BE2C (cell line): ENCODE measurements at places on chromosomes 3 and 15.

GRCh38 chr3:189143771-189144170 is 28.0 kb upstream of the TPRG1 start:
- DNase-seq = no peak

- no peak for DNase-seq
Measured at GRCh38 chr3:59817511-59817910, 767.7 kb upstream of the CFAP20DC start.

GRCh38 chr3:108442281-108442680 is 68.1 kb downstream of the MYH15 start:
- DNase-seq = no peak

DNA sequence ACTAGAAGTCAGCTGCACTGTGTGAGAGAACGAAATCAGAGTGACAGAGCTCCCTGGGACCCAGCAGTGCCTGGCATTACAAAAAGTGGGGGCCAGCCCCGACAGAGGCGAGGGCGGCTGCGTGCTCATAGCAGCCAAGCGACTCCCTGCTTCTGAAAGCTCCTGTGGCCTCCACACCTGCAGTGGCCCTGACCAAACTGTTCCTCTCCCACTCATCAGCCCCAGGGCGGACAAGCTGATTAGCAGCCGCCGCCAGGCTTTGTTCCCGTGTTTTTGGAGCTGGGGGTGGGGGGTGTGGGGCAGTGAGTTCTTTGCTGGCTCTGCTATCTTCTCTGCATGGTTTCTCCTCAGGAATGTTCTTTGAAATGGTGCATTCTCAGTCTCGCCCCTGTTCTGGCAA is 58.1 kb downstream of the DGKG start:
- peak; percentile 17 for DNase-seq

DNA sequence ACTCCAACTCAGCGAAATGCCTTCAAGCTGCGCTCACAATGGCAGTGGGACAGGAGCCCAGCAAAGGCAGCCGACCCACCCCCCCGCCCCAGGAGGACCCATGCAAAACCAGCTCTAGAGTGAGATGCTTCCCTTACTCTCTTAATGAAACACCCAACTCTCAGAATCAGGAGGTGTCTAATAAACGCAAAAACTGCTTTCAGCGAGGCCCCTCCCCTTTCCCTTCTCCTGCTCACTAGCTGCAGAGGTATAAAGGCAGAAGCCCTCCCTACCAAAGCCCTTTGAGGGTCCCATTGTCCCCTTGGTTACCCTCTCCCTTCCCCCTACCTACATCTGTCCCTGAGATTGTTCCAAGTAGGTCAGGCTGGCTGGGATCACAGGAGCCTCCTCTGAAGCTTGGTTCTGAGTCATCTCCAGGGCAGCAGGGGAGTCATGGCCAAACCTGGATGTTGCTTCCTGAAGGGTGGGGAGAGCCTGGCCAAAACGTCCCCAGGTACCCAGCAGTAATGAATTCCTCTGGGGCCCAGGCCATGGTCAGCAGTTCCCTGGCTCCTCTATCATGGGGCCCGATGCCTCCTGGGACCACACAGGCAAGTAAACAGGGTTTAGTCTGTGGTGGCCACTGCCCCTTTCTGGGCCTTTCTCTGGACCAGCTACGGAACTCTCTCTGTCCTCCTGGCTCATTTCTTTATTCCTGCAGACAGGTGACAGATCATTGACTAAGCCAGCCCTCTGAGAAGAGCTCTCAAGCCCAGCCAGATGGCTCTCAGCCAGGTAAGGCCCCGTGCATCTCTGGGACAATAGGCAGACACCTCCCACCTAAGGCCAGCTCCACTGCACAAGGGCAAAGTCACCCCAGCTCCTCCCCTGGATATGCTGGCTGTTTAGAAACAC is 8.6 kb downstream of the KLHL25 start:
- DNase-seq = no peak

GRCh38 chr3:24185738-24186384 is 240.8 kb downstream of the NR1D2 start:
- peak; percentile 27 for DNase-seq

GRCh38 chr15:93188236-93188635 is 99.2 kb upstream of the RGMA start:
- DNase-seq = no peak

DNA sequence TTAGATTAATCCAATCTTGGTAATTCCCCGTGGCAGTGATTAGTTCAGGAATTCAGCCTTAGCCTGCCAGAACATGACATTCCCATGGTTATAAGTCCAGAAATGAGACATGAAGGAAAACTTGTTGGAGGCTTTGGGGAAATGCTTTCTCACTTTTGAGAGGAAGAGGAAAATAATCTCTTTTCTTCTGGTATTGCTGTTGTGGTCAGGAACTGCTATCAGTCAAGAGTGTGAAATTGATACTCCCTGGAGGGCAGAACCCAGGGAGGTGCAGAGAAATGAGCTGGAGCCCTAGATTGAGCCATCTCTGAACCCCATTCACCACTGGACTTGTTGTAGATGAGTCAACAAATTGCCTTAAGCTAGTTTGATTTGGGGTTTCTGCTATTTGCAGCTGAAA is 38.6 kb upstream of the APH1B start:
- DNase-seq = no peak

DNA sequence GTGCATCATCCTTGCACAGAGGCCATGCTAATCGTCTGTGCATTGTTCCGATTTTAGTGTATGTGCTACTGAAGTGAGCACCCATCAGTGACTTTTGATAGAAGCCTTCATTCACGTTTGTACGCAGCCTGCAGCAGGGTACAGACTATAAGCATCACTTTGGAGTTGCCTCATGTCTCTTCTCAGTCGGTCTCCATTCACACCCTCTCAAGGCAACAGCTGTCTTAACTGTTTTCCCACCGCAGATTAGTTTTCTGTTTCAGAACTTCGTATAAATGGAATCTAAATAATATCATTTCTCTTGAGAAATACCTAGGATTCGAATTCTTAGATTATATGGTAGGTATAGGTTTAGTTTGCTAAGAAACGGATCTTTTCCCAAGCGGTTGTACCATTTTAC is 143.2 kb downstream of the KLHL25 start:
- no peak for DNase-seq

DNA sequence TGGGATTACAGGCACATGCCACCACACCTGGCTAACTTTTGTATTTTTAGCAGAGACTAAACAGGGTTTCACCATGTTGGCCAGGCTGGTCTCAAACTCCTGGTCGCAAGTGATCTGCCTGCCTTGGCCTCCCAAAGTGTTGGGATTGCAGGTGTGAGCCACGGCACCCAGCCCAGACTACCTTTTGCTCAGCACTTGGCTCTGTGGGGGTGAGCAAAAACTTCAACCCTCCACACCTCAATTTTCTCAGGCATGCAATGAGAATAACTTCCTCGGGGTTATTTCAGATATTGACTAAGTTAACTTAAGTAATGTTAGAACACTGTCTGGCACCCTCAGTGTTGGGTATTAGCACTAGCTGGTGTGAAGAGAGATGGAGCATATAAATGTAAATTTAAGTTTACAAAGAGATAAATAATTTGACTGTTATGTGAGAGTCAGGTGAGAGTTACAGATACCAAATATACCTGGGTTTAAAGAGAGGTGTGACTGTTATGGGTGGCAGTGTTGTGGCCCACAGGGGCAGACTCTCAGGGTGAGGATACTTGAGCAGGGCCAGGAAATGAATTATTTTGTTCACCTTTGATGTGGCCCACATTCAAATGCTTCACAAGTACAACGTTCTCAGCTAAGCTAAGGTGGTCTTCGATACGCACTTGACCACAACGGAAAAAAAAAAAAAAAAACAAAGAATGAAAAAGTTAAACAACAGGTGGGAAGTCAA is 29.0 kb downstream of the CPOX start:
- no peak for DNase-seq

GRCh38 chr3:111585217-111585616 is 9.9 kb downstream of the ZBED2 start:
- no peak for DNase-seq

- no peak for DNase-seq
Measured at GRCh38 chr3:129470861-129471260, 30.8 kb downstream of the IFT122 start.

DNA sequence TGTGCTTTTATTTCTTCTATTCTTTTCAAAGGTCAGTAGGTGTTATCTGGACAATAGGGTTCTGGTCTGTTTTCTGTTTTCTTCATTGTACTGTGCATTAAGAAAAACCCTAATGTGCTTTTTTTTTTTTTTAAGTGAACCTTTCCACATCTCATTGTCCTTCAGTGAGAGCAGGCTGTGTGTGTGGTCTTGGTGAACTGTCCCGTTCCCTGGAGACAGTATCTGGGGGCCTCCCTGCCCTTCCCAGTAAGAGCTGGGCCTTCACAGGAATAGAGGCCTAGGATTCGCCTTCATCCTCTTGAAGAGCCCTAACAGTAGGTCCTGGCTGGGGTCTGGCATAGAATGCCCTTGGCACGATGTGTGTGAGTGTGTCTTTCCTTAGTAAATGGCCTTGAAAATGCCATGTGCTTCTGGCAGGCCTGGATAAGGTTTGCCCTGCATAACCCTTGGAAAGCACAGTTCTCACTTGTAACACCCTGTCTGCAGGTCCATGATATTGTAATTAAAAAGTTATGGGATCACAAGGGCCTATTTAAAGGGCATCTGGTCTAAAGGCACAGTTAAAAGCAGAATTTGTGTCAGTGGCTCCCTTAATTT is 81.2 kb downstream of the IGF1R start:
- peak; percentile 75 for DNase-seq
